ENCODE measurements at places on chromosomes 11 and 22.

DNA sequence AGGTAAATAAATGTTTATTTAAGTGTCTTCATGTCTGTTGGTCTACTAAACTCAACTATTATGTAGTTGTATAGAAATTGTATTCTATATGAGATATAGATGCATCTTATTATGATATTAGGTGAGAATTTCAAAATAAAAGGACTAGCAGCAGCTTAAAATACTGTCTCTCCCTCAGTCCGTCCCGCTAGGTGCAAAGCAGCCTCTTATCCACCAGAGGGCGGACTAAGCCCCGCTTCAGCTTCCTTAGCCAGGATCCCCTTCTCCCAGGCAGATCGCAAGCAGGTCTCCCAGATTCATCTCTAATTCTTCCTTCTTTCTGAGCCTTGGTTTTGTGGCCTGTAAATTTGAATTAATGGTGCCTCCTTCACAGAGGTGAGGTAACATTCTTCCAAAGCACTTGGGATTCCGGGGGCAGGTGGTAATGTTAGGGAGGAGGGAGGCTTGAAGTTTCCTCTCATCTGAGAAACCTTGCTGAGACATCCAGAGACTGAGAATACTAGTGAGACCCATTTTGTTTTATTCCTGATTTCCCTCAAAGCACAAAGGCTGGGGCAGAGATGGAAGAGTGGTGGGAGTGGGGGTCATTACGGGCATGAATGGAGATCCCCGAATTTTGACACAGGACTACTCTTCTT lies 13.5 kb upstream of the INSC start:
- no peak for DNase-seq

- DNase-seq = no peak
Measured at GRCh38 chr22:31124811-31125465, 2.2 kb downstream of the INPP5J start.

DNA sequence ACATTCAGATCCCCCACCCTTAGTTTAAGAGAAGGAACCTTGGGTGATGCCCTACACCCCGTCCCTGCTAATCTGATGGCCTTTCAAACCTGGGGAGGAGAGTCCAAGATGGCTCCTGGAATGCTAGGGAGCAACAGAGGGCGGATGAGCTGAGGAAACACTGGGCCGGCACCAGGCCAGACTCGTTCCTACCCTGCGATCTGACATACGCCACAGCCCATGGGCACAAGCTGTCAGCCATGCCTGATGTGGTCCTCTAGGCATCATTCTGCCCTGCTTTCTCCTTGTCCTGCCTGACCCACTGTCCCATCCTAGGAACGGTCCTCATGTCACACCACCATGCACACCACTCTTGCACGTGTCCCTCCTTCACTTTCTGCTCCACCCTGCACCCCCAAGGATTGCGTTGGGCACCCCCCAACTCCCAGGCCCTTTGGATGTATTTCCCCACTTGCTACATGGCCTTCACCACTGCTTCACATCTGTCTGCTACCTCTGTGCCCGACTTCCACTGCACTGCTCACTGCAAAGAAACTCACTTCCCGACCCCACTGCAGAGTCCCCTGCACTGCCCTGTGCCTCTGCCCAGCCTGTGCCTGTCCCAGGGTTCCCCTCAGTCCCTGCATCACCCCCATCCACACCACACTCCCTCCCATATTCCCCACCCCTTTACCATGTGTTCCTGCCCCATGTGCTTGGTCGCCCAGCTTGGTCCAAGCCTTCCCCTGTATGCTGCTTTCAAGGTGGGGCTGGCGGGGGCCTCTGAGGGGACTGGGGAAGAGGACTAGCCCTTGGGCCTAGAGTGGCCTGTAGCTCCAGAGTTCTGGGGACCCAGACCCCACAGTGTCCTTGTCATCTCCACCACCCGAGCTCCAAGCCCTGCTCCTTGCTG lies 29.2 kb downstream of the USP35 start:
- no peak for DNase-seq

DNA sequence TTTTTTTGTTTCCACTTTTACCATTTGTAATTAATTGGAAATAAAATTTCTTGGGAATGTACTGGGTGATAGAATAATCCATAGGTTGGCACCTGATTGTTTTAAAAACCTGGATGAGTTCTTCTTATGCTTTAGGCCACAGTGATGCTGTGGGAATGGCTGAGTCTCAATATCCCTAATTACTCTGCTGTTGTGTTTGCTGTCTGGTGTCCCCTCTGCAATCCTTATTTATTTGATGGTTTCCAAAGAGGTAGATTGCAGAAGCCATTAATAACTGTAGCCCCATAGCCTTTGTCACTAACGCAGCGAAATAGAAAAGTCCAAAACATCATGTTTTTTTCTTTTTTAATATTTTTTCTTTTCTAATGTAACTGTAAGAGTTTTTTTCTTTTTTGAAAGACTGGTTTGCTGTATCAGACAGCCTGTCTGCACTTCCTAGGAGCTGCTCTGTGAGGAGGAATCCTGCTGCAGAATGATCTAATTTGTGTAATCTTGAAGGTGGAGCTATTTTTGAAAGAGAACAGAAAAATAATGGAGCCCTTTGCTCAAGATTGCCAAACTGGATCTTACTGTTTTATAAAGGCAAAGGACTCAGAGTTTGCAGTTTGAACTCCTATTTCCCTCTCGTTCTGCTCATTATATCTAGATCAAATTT lies 14.9 kb downstream of the PACS1 start:
- DNase-seq = no peak

- peak; percentile 71 for DNase-seq
Measured at GRCh38 chr11:5684646-5685362, at the start of gene TRIM5. TRIM5 (minus strand) TSS chr11:5685074; CDS start chr11:5680177, 4,897 bp downstream.

Measured in GM12891 (cell line).